ENCODE measurements at places on chromosomes 6 and 20.

DNA sequence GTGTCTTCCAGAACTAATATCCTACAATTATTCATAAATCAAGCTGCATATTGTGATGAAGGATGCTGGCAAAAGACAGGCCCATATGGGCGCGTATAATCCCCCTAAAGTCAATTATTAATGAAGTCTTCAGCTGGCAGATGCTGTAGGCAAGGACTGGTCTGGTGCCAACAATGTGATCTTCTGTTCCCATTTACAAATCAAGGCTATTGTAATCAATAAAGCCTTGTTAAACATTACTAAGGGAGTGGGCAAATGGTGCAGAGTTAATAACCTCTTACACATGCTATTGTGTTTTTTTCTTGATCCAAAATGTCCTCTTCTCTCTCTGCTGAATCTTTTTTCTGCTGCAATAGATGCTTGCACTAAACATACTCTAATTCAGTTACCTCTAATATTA lies 119.0 kb downstream of the ALDH8A1 start:
- H3K4me3 ChIP-seq = no peak overlapping the region
- no peak for DNase-seq
- H3K36me3 ChIP-seq = no peaks in the 10 kb centered on the region
- H3K27ac ChIP-seq = no peak overlapping the region
- H3K27me3 ChIP-seq = no peaks in the 10 kb centered on the region

- H3K4me3 ChIP-seq = no peak overlapping the region
- no peaks in the 10 kb centered on the region for H3K27me3 ChIP-seq
- no peaks in the 10 kb centered on the region for H3K4me1 ChIP-seq
- no peak overlapping the region for H3K27ac ChIP-seq
- DNase-seq = no peak
These were observed 258.1 kb upstream of the EPHA7 start for GRCh38 chr6:93677264-93677965.

DNA sequence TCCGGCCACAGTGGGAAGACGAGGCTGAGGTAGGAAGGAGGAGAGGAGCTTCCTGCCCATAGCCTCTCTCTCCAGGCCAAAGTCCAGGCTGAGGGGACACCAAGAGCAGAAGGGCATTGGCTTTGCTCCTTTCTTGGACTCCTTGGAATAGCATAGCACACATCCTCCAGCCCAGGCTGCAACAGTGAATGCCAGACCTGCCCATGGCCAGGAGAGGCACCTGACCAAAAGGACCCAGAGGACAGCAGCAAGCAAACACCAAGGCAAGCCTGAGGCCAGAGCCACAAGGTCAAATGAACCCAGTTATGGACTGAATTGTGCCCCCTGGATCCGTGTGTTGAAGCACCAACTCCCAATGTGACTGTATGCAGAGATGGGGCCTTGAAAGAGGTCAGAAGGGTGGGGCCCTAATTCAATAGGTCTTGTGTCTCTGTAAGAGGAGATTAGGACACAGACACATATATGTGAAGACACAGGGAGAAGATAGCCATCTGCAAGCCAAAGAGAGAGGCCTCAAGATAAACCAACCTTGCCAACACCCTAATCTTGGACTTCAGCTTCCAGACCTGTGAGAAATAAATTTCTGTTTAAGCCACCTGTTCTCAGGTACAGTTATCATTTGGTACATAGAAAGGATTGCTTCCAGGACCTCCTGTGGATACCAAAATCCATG lies 126.5 kb upstream of the NXT1 start:
- H3K36me3 ChIP-seq = no peaks in the 10 kb centered on the region
- H3K27me3 ChIP-seq = peaks cover 13% of the 10 kb centered on the region
- H3K27ac ChIP-seq = no peak overlapping the region
- H3K4me1 ChIP-seq = no peaks in the 10 kb centered on the region

DNA sequence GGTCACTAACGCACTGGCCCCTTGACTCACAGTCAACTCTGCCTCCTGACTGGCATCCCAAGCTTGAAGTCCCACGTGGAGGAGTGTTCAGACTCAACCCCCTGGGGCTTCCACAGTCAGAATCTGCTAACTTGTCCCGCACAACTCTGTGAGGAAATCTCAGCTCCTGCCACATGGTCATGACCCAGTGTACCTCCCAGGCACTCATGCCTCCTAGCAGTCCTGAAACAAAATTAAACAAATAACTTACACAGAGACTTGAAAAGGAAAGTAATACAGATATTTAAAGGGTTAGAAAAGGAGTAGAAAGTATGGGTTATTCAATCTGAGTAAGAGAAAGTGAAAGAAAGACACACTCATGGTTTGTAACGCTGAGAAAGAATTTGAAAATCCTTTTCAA lies 134.9 kb downstream of the GMDS start:
- H3K4me1 ChIP-seq = peaks cover 26% of the 10 kb centered on the region
- H3K27ac ChIP-seq = no peak overlapping the region
- no peak overlapping the region for H3K4me3 ChIP-seq
- DNase-seq = no peak

- peaks cover 17% of the 10 kb centered on the region for H3K27me3 ChIP-seq
- H3K4me3 ChIP-seq = no peak overlapping the region
- peaks cover 32% of the 10 kb centered on the region for H3K4me1 ChIP-seq
- no peak overlapping the region for H3K27ac ChIP-seq
- peak; percentile 57 for DNase-seq
- no peaks in the 10 kb centered on the region for H3K36me3 ChIP-seq
These were observed 27.5 kb upstream of the ZBTB22 start for GRCh38 chr6:33344701-33345697.

GRCh38 chr20:31920275-31920855 lies 31.5 kb downstream of the PDRG1 start:
- DNase-seq = no peak
- no peak overlapping the region for H3K27ac ChIP-seq
- H3K27me3 ChIP-seq = peaks cover 9% of the 10 kb centered on the region
- no peak overlapping the region for H3K4me3 ChIP-seq

- DNase-seq = no peak
- H3K27me3 ChIP-seq = no peaks in the 10 kb centered on the region
- no peak overlapping the region for H3K4me3 ChIP-seq
- no peaks in the 10 kb centered on the region for H3K36me3 ChIP-seq
These were observed 154.6 kb upstream of the TSHZ2 start for GRCh38 chr20:52817511-52817910.

DNA sequence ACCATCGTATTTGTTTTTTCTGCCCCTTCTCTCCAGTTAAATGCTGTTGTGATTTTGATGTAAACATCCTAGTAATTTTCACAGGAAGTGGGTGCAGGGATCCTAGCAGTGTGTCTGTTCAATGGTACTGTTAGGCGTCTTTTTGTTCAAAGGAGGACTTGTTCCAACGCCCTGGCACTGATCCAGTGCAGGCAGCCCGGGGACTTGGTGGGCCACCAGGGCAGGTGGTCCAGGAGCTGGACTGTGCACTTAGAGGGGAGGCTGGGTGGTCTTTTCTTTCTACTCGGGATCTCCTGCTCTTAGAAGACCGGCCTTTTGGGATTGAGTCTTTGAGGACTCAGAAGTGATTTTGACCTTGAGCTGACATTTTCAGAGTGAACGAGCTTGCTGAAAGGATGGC lies 41.1 kb upstream of the NKX2-2 start:
- no peak overlapping the region for H3K4me3 ChIP-seq
- no peak for DNase-seq
- no peaks in the 10 kb centered on the region for H3K4me1 ChIP-seq
- peaks cover 39% of the 10 kb centered on the region for H3K27me3 ChIP-seq
- H3K27ac ChIP-seq = no peak overlapping the region

DNA sequence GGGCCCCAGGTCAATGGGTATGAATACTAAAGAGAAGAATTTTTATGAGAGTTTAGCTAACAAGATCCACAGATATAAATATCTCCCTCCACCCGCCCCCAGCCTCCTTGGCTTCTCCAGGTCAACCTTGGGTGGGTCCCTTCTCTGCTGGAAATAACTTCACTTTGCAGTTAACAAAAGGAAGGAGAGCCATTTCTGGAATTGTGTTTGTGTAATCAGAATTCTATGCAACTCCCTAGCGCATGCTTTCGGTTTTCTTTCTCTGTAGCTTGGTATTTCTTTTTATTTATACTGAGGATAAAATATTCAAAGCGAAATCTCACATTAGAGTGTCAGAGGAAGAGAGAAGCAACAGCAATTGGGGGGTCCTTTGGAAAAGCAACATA lies 27.1 kb downstream of the RIPOR2 start:
- H3K4me1 ChIP-seq = peaks cover 59% of the 10 kb centered on the region
- no peak for DNase-seq
- peaks cover 71% of the 10 kb centered on the region for H3K27me3 ChIP-seq
- H3K27ac ChIP-seq = no peak overlapping the region

- DNase-seq = no peak
- peaks cover 9% of the 10 kb centered on the region for H3K27me3 ChIP-seq
- H3K27ac ChIP-seq = no peak overlapping the region
- no peaks in the 10 kb centered on the region for H3K36me3 ChIP-seq
- H3K4me3 ChIP-seq = no peak overlapping the region
These were observed 20.3 kb upstream of the TENT5A start for GRCh38 chr6:81772741-81773140.

- H3K4me1 ChIP-seq = peaks cover 25% of the 10 kb centered on the region
- DNase-seq = no peak
- peaks cover 32% of the 10 kb centered on the region for H3K27me3 ChIP-seq
- no peak overlapping the region for H3K27ac ChIP-seq
These were observed 28.4 kb downstream of the MDGA1 start for GRCh38 chr6:37669306-37669705.

GRCh38 chr6:160427312-160428068 lies 79.3 kb downstream of the SLC22A3 start:
- H3K4me3 ChIP-seq = no peak overlapping the region
- H3K27ac ChIP-seq = no peak overlapping the region
- no peaks in the 10 kb centered on the region for H3K36me3 ChIP-seq
- H3K27me3 ChIP-seq = peaks cover 13% of the 10 kb centered on the region
- H3K4me1 ChIP-seq = peaks cover 30% of the 10 kb centered on the region

- peaks cover 4% of the 10 kb centered on the region for H3K4me1 ChIP-seq
- H3K27me3 ChIP-seq = peaks cover 60% of the 10 kb centered on the region
- no peak for DNase-seq
- H3K36me3 ChIP-seq = no peaks in the 10 kb centered on the region
- no peak overlapping the region for H3K27ac ChIP-seq
These were observed 521 bp upstream of the RAD21L1 start for GRCh38 chr20:1225263-1225782.

DNA sequence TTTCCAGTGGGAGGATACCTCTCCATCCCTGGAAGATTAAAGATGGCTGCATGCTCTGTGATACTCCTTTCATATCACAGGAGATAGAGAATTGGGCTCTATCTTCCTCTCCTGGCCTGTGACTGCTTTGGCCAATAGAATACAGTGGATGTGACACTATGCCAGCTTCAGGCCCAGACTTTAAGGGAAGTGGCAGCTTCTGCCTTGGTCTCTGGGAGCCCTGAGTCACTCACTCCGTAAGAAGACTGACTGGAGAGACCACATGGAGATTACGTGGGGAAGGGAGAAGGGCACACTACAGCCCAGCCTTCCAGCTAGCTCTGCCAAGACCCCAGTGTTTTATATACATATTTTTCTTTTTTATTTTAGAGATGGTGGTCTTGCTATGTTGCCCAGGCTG lies 10.4 kb upstream of the MMP9 start:
- peaks cover 42% of the 10 kb centered on the region for H3K4me1 ChIP-seq
- H3K27me3 ChIP-seq = peaks cover 23% of the 10 kb centered on the region
- DNase-seq = no peak
- no peak overlapping the region for H3K27ac ChIP-seq
- no peak overlapping the region for H3K4me3 ChIP-seq

GRCh38 chr6:44065443-44066140 lies 61.7 kb downstream of the MRPL14 start:
- H3K27ac ChIP-seq = no peak overlapping the region
- H3K36me3 ChIP-seq = no peaks in the 10 kb centered on the region
- DNase-seq = no peak

DNA sequence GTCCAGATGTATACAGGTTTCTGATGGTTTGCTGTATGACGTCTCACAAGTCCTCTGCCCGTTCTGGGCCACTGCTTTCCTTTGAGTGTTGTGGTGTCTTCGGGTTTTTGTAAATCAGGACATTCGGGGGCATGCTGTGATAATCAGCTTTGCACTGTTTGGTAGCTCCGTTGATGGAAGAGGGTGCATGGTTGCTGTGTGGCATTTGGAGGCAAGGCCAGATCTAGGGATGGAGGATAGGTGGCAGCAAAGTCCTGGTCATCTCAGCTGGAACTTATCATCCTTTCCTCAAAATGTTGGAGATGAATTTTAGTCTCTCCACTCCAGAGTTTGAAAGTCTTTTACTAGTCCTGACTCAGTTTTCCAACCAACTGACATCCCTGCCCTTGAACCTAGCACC lies 91.0 kb downstream of the SCP2D1 start:
- H3K4me3 ChIP-seq = no peak overlapping the region
- no peaks in the 10 kb centered on the region for H3K36me3 ChIP-seq
- H3K27ac ChIP-seq = no peak overlapping the region
- peaks cover 14% of the 10 kb centered on the region for H3K27me3 ChIP-seq
- no peak for DNase-seq

DNA sequence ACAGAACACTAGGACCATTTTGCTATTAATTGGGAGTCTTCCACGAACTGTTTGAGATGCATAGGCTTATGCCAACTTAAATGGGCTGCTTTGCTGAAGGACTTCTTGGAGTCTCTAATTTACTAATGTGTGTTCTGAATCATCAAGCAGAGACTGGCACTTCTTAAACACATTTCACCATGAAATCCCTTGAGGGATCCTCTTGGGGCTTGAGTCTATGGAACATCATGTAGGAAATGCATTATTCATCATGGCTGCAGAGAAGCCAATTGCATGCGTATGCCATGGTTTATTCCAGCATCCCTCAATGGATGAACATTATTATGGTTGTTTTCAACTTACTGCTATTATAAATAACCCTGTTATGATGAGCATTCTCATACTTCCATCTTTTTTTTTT lies 73.4 kb downstream of the FGD2 start:
- no peak overlapping the region for H3K27ac ChIP-seq
- no peak overlapping the region for H3K4me3 ChIP-seq
- H3K27me3 ChIP-seq = peaks cover 7% of the 10 kb centered on the region
- no peak for DNase-seq
- peaks cover 54% of the 10 kb centered on the region for H3K4me1 ChIP-seq

GRCh38 chr6:143694560-143694959 lies 16.8 kb downstream of the PHACTR2 start:
- H3K36me3 ChIP-seq = peaks cover 17% of the 10 kb centered on the region
- H3K27me3 ChIP-seq = no peaks in the 10 kb centered on the region
- DNase-seq = no peak
- no peak overlapping the region for H3K27ac ChIP-seq
- H3K4me3 ChIP-seq = no peak overlapping the region
- H3K4me1 ChIP-seq = peaks cover 4% of the 10 kb centered on the region

- no peak overlapping the region for H3K27ac ChIP-seq
- H3K4me3 ChIP-seq = no peak overlapping the region
- no peaks in the 10 kb centered on the region for H3K27me3 ChIP-seq
These were observed 14.0 kb upstream of the COL10A1 start for GRCh38 chr6:116139917-116140316.
